ENCODE measurements at places on chromosomes 6 and 20. TPM values are rescaled to one million over a fixed set of nuclear protein-coding genes. Genes with fewer than 3 reads are reported as not detected.
A peak's percentile ranks its signal among the peaks of the same experiment; 100 is the strongest.

GRCh38 chr6:7784706-7785105 is 58.8 kb downstream of the BMP6 start:
- H3K36me3 ChIP-seq, result no peaks in the 10 kb centered on the region
- no peak for DNase-seq
- no peak overlapping the region for H3K27ac ChIP-seq
- H3K27me3 ChIP-seq, result no peaks in the 10 kb centered on the region
- H3K4me3 ChIP-seq, result no peak overlapping the region

DNA sequence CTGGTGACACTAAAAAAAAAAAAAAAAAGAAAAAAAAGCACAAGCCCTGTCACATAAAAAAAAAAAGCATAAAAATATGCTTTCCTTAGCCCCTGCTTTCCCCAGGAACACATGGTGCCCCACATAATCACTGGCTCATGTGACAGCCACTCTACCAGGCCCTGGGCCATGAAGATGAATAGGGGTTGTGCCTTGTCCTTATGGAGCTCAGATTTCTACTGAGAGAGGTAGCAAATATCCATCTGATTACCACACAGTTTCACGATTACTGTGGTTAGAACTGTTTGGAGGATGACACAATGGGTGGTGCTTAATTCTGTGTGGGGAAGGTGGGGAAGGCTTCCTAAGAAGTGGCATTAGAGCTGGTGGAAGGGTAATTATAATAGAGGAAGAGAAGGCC is 9.3 kb downstream of the RAET1E start:
- H3K27me3 ChIP-seq, result no peaks in the 10 kb centered on the region
- no peak for DNase-seq
- H3K27ac ChIP-seq, result no peak overlapping the region
- no peaks in the 10 kb centered on the region for H3K36me3 ChIP-seq
- no peak overlapping the region for H3K4me3 ChIP-seq

GRCh38 chr6:17389274-17389847 is 4.0 kb upstream of the CAP2 start:
- H3K27me3 ChIP-seq, result no peaks in the 10 kb centered on the region
- H3K4me1 ChIP-seq, result no peaks in the 10 kb centered on the region
- no peak overlapping the region for H3K27ac ChIP-seq
- H3K36me3 ChIP-seq, result no peaks in the 10 kb centered on the region
- no peak overlapping the region for H3K4me3 ChIP-seq

ATF6B gene
- total RNA-seq, result 43.6 TPM

- H3K27me3 ChIP-seq, result no peaks in the 10 kb centered on the region
- H3K36me3 ChIP-seq, result no peaks in the 10 kb centered on the region
- no peak for DNase-seq
- no peaks in the 10 kb centered on the region for H3K4me1 ChIP-seq
- H3K4me3 ChIP-seq, result no peak overlapping the region
Observed at GRCh38 chr20:62289131-62289530, 13.7 kb upstream of the ADRM1 start.

DNA sequence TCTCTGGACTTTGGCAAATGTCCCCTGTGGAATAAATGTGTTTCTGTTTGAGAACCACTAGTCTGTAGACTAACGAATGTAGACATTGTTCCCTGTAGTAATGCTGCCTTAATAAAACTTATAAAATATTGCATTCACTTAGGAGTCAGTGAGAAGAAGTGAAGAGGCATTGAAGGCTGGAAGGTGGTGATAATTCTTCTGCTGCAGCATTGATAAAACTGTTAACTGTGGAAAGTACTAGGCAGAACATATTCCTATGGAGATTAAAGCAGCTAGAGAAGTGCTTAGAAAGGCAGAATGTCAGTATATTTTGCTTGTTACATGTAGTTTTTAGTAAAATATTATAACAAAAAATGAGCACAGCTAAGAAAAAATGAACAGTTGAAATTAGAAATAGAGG is 4.8 kb downstream of the PGK2 start:
- H3K36me3 ChIP-seq, result no peaks in the 10 kb centered on the region
- H3K4me3 ChIP-seq, result no peak overlapping the region
- no peak for DNase-seq
- no peaks in the 10 kb centered on the region for H3K4me1 ChIP-seq
- H3K27ac ChIP-seq, result no peak overlapping the region

DNA sequence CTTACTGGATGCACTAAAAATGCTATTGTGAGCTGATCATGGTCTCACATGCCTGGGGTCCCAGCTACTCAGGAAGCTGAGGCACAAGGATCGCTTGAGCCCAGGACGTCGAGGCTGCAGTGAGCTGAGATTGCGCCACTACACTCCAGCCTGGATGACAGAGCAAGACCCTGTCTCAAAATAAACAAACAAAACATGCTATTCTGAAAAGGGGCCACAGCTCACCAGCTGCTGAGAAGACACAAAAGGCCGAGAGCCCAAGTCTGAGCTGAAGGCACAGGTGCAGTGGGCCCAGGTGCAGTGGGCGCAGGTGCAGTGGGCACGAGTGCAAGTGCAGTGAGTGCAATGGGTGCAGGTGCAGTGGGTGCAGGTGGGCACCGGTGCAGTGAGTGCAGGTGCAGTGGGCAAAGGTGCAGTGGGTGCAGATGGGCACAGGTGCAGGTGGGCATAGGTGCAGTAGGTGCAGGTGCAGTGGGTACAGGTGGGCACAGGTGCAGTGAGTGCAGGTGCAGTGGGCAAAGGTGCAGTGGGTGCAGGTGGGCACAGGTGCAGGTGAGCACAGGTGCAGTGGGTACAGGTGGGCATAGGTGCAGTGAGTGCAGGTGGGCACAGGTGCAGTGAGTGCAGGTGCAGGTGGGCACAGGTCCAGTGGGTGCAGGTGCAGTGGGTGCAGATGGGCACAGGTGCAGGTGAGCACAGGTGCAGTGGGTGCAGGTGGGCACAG is 16.0 kb downstream of the ZBTB46 start:
- no peak overlapping the region for H3K27ac ChIP-seq
- H3K4me3 ChIP-seq, result no peak overlapping the region

GRCh38 chr20:50055524-50056083 is 57.3 kb downstream of the UBE2V1 start:
- H3K27ac ChIP-seq, result peak overlapping the region; percentile 52
- no peaks in the 10 kb centered on the region for H3K27me3 ChIP-seq
- DNase-seq, result no peak
- H3K4me3 ChIP-seq, result no peak overlapping the region
- peaks cover 9% of the 10 kb centered on the region for H3K4me1 ChIP-seq

- peak overlapping the region; percentile 12 for H3K4me3 ChIP-seq
- H3K27ac ChIP-seq, result peak overlapping the region; percentile 54
- H3K4me1 ChIP-seq, result no peaks in the 10 kb centered on the region
- no peaks in the 10 kb centered on the region for H3K36me3 ChIP-seq
- DNase-seq, result peak; percentile 70
- H3K27me3 ChIP-seq, result no peaks in the 10 kb centered on the region
Observed at GRCh38 chr20:33561692-33562601, 72.1 kb downstream of the CBFA2T2 start.

Measured in breast epithelium (tissue), 4 donors.